ENCODE measurements at places on chromosomes 13 and 19.
A peak's percentile ranks its signal among the peaks of the same experiment; 100 is the strongest.

DNA sequence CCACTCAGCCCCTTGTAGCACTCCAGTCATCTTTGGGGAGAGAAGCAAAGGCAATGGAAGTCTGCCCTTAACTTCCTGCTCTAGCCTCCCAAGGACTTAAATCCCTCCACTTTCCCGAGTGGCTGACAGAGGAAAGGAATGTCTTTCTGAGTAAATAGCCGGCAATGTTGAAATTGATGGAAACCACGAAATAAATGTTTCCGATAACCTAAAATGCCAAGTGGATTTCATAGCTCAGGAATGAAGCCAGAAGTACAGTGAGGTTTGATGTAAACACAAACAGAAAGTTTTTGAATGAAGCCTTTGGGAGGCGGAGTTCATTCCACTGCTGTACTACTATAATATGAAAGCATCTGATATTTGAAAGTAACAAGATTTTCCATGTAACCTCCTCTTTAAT, 14.0 kb upstream of the TBC1D4 start:
- no peak for DNase-seq

DNA sequence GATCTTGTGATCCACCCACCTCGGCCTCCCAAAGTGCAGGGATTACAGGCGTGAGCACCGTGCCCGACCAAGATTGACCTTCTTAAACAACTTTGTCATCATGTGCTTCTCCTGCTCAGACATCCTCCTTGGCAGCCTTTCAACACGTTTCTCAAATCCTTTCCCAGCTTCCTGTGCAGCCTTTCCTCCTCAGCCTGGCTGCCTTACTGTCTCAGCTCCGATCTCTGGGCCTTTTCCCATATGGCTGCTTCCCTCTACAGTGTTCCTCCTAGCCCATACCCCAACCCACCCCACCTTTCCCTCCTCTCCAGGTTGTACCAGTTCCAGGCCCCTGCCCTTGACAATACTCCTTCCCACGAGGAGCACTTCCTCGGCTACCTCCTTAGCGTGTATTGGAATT, 7.2 kb downstream of the PHF11 start:
- no peak for DNase-seq

GRCh38 chr13:113598081-113598410, 13.5 kb downstream of the TFDP1 start:
- DNase-seq: no peak

- no peak for DNase-seq
Measured at GRCh38 chr19:44438441-44438840, 9.8 kb downstream of the ZNF229 start.

DNA sequence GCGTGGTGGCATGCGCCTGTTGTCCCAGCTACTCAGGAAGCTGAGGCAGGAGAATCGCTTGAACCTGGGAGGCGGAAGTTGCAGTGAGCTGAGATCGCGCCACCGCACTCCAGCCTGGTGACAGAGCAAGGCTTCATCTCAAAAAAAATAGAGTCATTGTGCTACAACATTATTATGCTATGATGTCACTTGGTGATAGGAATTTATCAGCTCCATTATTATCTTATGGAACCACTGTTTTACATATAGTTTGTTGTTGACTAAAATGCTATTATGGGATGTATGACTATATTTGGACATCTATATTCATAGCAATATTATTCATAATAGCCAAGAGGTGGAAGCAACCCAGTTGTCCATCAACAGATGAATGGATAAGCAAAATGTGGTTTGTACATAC, 26.4 kb upstream of the SLC7A1 start:
- no peak for DNase-seq

GRCh38 chr13:46698014-46698413, 98.9 kb downstream of the ESD start:
- no peak for DNase-seq

DNA sequence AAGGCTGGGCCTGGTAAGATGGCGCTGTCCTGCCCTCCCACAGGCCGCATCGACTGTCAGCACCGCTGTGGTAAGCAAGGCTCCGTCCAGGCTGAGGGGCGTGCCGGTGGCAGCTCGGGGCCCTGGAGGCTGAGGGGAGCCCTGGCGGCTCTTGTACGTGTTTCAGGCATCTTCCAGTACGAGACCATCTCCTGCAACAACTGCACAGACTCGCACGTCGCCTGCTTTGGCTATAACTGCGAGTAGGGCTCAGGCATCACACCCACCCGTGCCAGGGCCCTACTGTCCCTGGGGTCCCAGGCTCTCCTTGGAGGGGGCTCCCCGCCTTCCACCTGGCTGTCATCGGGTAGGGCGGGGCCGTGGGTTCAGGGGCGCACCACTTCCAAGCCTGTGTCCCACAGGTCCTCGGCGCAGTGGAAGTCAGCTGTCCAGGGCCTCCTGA, 1.2 kb downstream of the IZUMO4 start:
- DNase-seq: no peak

GRCh38 chr19:29662278-29662603, 3.0 kb upstream of the PLEKHF1 start:
- DNase-seq: no peak

DNA sequence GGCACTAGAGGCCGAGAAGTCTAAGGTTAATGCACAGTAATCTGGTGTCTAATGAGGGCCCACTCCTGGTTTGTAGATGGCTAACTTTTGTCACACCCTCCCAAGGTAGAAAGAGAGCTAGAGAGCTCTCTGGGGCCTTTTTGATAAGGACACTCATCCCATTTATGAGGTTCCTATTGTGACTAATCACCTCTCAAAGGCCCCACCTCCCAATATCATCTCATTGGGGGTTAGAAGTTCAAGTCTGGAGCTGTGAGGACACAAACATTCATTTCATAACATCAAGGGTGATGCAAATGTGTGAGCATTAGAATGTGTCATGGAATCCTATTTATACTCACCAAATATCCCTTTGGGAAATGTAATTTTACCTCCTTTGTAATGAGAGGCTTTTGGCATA, 79.2 kb upstream of the SLC10A2 start:
- DNase-seq: no peak

GRCh38 chr19:20423381-20424197, 142.0 kb downstream of the ZNF737 start:
- DNase-seq: peak; percentile 54

- DNase-seq: no peak
Measured at GRCh38 chr13:99289271-99289670, 17.9 kb downstream of the GPR183 start.

- no peak for DNase-seq
Measured at GRCh38 chr13:24022568-24022967, 125.3 kb upstream of the C1QTNF9B start.
